ENCODE measurements at places on chromosomes 4 and X. TPM values are rescaled to one million over a fixed set of nuclear protein-coding genes. Genes with fewer than 3 reads are reported as not detected.

DNA sequence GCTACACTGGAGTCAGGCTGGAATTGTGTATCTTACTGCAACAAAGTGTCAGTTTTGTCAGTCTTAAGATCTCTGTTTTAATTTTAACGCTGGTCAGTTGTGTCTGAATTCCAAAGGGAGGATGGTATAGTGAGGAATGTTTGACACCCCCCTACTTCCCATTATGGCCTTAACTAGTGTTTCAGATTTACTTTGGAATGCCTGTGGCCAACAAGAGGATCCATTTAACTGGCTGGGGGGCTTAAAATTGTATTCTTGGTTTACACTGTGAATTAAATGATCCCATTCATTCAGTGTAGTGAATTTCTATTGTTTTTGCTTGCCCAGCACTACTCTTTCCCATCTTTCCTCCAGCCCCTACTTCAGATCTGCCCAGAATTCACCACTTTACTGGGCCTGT, 75.8 kb upstream of the IQCM start:
- no peaks in the 10 kb centered on the region for H3K36me3 ChIP-seq
- H3K27ac ChIP-seq, result no peak overlapping the region
- H3K4me1 ChIP-seq, result no peaks in the 10 kb centered on the region
- H3K27me3 ChIP-seq, result no peaks in the 10 kb centered on the region
- DNase-seq, result no peak
- H3K4me3 ChIP-seq, result no peak overlapping the region

GRCh38 chr4:139501527-139501926, 47.6 kb downstream of the RAB33B start:
- no peaks in the 10 kb centered on the region for H3K4me1 ChIP-seq
- H3K4me3 ChIP-seq, result no peak overlapping the region
- H3K27ac ChIP-seq, result no peak overlapping the region
- H3K36me3 ChIP-seq, result no peaks in the 10 kb centered on the region
- H3K27me3 ChIP-seq, result no peaks in the 10 kb centered on the region

- no peaks in the 10 kb centered on the region for H3K36me3 ChIP-seq
- peaks cover 2% of the 10 kb centered on the region for H3K4me1 ChIP-seq
- no peak overlapping the region for H3K27ac ChIP-seq
- no peak overlapping the region for H3K4me3 ChIP-seq
Measured at GRCh38 chrX:38379088-38379487, 26.7 kb downstream of the OTC start.

- no peak overlapping the region for H3K4me3 ChIP-seq
- peak; percentile 33 for DNase-seq
- H3K36me3 ChIP-seq, result no peaks in the 10 kb centered on the region
- H3K27ac ChIP-seq, result no peak overlapping the region
Measured at GRCh38 chrX:153771415-153772315, 7.6 kb downstream of the PLXNB3 start.

- no peak for DNase-seq
- H3K4me1 ChIP-seq, result no peaks in the 10 kb centered on the region
- no peaks in the 10 kb centered on the region for H3K36me3 ChIP-seq
- H3K27me3 ChIP-seq, result no peaks in the 10 kb centered on the region
- no peak overlapping the region for H3K4me3 ChIP-seq
- H3K27ac ChIP-seq, result no peak overlapping the region
Measured at GRCh38 chr4:105568584-105568983, 16.2 kb downstream of the ARHGEF38 start.

- no peaks in the 10 kb centered on the region for H3K27me3 ChIP-seq
- no peaks in the 10 kb centered on the region for H3K36me3 ChIP-seq
- no peak overlapping the region for H3K4me3 ChIP-seq
- no peak for DNase-seq
Measured at GRCh38 chr4:79528241-79528706, 120.2 kb upstream of the GK2 start.

DNA sequence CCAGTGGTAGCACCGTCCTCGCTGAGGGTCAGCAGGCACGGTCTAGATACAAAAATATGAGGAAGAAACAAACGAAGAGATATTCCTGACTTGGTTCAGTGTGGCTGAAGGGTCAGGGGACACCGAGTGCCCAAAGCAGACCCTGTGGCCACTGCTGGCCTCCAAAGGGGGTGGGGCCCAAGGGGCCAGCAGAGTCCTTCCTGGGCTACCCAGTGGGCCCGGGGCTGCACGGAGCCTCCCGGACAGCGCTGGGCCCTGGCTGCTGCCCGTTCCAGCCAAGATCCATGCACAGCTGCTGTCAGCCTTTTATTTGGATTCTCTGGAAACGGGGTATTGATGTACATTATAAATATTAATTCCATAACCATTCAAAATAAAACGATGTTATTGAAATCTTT, 20.4 kb downstream of the NELFA start:
- no peaks in the 10 kb centered on the region for H3K4me1 ChIP-seq
- no peaks in the 10 kb centered on the region for H3K36me3 ChIP-seq
- H3K27me3 ChIP-seq, result no peaks in the 10 kb centered on the region
- H3K4me3 ChIP-seq, result no peak overlapping the region

- peak overlapping the region; percentile 63 for H3K4me3 ChIP-seq
- no peak for DNase-seq
- H3K4me1 ChIP-seq, result no peaks in the 10 kb centered on the region
- H3K27ac ChIP-seq, result peak overlapping the region; percentile 50
- H3K27me3 ChIP-seq, result no peaks in the 10 kb centered on the region
Measured at GRCh38 chrX:107675823-107676555, 47.7 kb downstream of the PRPS1 start.

DNA sequence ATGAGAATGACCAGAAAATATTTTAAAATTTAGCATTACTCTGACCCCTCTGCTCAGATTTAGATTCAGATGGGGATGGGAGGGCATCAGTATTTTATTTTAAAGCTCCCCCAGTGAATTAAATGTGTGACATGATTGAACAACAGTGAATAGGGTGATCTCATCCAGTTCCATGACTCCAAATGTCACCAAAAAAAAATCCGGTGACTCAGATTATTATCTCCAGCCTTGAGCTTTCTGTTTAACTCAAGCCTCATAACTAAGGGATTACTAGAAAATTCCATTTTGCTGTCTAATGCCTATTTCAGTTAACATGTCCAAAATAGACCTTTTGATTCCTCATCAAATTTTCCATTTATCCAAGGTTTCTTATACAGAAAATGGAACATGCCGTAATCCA, 121.8 kb upstream of the TMEM47 start:
- H3K4me1 ChIP-seq, result no peaks in the 10 kb centered on the region
- H3K27me3 ChIP-seq, result no peaks in the 10 kb centered on the region
- H3K4me3 ChIP-seq, result no peak overlapping the region
- no peak for DNase-seq

GRCh38 chrX:107360788-107361360, 88.6 kb upstream of the FRMPD3 start:
- no peaks in the 10 kb centered on the region for H3K4me1 ChIP-seq
- H3K36me3 ChIP-seq, result no peaks in the 10 kb centered on the region

CYSLTR1 gene
- polyA plus RNA-seq, result 1.9 TPM

XG gene
- polyA plus RNA-seq, result 8.1 TPM

PHOX2B gene
- polyA plus RNA-seq, result not detected

PDK3 gene
- 29.9 TPM for polyA plus RNA-seq

DDX53 gene
- polyA plus RNA-seq, result not detected

MAGEC1 gene
- not detected for polyA plus RNA-seq

All from aorta (tissue), 5 donors.